ENCODE measurements at places on chromosomes 6 and 20.

- peak overlapping the region; percentile 97 for H3K27ac ChIP-seq
- H3K4me3 ChIP-seq: peak overlapping the region; percentile 44
- H3K27me3 ChIP-seq: no peaks in the 10 kb centered on the region
- peak; percentile 99 for DNase-seq
- H3K36me3 ChIP-seq: no peaks in the 10 kb centered on the region
- peaks cover 56% of the 10 kb centered on the region for H3K4me1 ChIP-seq
These were observed 18.0 kb downstream of the ATP9A start for GRCh38 chr20:51750037-51750769.

DNA sequence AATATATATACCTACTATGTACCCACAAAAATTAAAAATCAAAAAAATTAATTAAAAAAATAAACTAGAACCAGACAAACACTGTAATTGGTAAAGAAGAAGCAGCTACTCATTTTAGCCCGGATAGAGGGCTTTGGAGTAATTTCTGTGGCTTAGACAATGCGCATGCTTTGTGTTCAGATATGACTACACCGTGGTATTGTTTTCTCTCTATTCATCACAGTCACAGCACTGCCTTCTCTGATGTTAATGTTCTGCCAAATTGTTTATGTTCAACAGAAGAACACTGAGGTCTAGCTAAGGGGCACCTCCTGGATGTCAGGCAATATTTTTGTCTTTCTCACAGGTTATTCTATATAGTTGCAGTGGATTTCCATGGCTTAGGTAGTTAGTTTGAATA, 77.5 kb upstream of the GJE1 start:
- no peak overlapping the region for H3K4me3 ChIP-seq
- H3K27ac ChIP-seq: no peak overlapping the region
- no peak for DNase-seq
- H3K36me3 ChIP-seq: no peaks in the 10 kb centered on the region

DNA sequence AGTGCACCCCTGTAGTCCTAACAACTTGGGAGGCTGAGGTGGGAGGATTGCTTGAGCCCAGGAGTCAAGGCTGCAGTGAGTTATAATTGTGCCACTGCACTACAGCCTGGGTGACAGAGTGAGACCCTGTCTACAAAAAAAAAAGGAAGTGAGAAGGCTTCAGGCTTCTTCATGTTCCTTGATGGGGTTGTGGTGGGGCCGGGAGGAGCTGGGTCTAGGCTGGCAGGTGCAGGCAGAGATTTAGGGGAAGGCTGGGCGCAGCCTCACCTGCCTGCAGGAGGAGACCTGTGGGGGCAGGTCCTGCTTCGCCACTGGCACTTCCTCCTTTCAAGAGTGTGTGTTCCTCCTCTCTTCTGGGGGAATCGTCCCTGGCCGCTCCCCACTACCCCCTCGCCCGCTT, 63.9 kb downstream of the CHMP4B start:
- no peaks in the 10 kb centered on the region for H3K36me3 ChIP-seq
- H3K27ac ChIP-seq: no peak overlapping the region
- no peak overlapping the region for H3K4me3 ChIP-seq
- H3K4me1 ChIP-seq: no peaks in the 10 kb centered on the region
- no peak for DNase-seq

- H3K27ac ChIP-seq: no peak overlapping the region
- DNase-seq: no peak
- H3K4me1 ChIP-seq: no peaks in the 10 kb centered on the region
- no peaks in the 10 kb centered on the region for H3K36me3 ChIP-seq
- H3K27me3 ChIP-seq: no peaks in the 10 kb centered on the region
- H3K4me3 ChIP-seq: no peak overlapping the region
These were observed 1099.6 kb upstream of the GJE1 start for GRCh38 chr6:141033101-141033500.

GRCh38 chr20:37053230-37053950, 42.4 kb downstream of the RBL1 start:
- no peaks in the 10 kb centered on the region for H3K27me3 ChIP-seq
- H3K27ac ChIP-seq: no peak overlapping the region
- H3K4me1 ChIP-seq: no peaks in the 10 kb centered on the region
- no peaks in the 10 kb centered on the region for H3K36me3 ChIP-seq

GRCh38 chr6:93886416-93886815, 467.1 kb upstream of the EPHA7 start:
- no peaks in the 10 kb centered on the region for H3K36me3 ChIP-seq
- no peaks in the 10 kb centered on the region for H3K27me3 ChIP-seq

GRCh38 chr6:36820700-36821580, 18.3 kb downstream of the CPNE5 start:
- H3K36me3 ChIP-seq: no peaks in the 10 kb centered on the region
- DNase-seq: peak; percentile 47
- no peak overlapping the region for H3K27ac ChIP-seq
- 0 out of 2 replicates have a peak, but pooled peaks cover 7% of the 10 kb centered on the region for H3K4me1 ChIP-seq

- no peaks in the 10 kb centered on the region for H3K36me3 ChIP-seq
- DNase-seq: peak; percentile 48
- H3K27ac ChIP-seq: peak overlapping the region; percentile 58
- H3K4me1 ChIP-seq: peaks cover 35% of the 10 kb centered on the region
These were observed 22.7 kb downstream of the TFEB start for GRCh38 chr6:41712651-41713103.

- H3K4me1 ChIP-seq: no peaks in the 10 kb centered on the region
- no peak overlapping the region for H3K27ac ChIP-seq
- H3K4me3 ChIP-seq: no peak overlapping the region
- H3K36me3 ChIP-seq: no peaks in the 10 kb centered on the region
- peaks cover 81% of the 10 kb centered on the region for H3K27me3 ChIP-seq
- DNase-seq: no peak
These were observed 207.8 kb downstream of the TTLL2 start for GRCh38 chr6:167532410-167533288.

GRCh38 chr20:4978050-4978918, 23.0 kb downstream of the SLC23A2 start:
- no peak for DNase-seq
- H3K27me3 ChIP-seq: no peaks in the 10 kb centered on the region
- H3K27ac ChIP-seq: no peak overlapping the region
- no peaks in the 10 kb centered on the region for H3K36me3 ChIP-seq

DNA sequence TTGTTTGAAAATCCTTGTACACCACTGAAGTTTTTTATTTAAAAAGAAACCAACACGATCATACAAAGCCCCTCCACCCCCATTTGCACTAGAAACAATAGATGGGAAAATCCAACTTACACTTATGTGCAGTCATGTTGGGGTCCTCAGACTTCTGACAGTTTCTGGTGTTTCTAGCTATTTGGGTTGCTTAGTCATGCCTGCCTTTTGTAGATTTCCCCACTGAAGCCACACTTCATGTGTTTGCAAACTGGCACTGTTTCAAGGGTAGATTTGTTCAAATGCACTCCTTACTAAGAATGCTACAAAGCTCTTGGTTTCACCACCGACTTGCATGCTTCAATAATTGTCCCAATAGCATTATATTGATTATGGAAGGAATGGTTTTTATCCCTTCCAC, 1.5 kb downstream of the SH3BGRL2 start:
- no peaks in the 10 kb centered on the region for H3K36me3 ChIP-seq
- no peaks in the 10 kb centered on the region for H3K27me3 ChIP-seq
- DNase-seq: no peak
- H3K4me1 ChIP-seq: peaks cover 31% of the 10 kb centered on the region
- H3K27ac ChIP-seq: no peak overlapping the region

DNA sequence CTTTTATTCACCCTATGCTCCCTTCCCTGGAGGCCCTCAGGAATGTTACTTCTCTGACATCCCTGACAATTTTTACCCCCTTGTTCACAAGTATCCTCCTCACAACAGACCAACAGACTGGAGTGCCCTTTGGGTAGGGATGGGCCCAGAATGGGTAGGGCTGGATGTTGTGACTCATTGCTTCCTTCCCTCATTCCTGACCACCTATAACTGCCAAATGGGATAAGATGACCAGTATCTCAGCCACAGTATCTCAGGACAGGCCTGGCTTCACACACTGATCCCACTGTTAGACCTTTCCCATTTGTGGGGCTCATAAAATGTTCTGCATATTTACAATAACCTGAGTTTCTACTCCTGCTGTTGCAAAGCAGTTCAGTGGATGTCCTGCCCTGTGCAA, 223.0 kb upstream of the LRFN2 start:
- 0 out of 2 replicates have a peak, but pooled peaks cover 6% of the 10 kb centered on the region for H3K27me3 ChIP-seq
- H3K4me1 ChIP-seq: no peaks in the 10 kb centered on the region
- H3K4me3 ChIP-seq: no peak overlapping the region
- DNase-seq: no peak
- no peaks in the 10 kb centered on the region for H3K36me3 ChIP-seq
- H3K27ac ChIP-seq: no peak overlapping the region

GRCh38 chr6:142675517-142675916, 269.5 kb downstream of the HIVEP2 start:
- no peaks in the 10 kb centered on the region for H3K27me3 ChIP-seq
- H3K27ac ChIP-seq: no peak overlapping the region
- H3K4me3 ChIP-seq: no peak overlapping the region

DNA sequence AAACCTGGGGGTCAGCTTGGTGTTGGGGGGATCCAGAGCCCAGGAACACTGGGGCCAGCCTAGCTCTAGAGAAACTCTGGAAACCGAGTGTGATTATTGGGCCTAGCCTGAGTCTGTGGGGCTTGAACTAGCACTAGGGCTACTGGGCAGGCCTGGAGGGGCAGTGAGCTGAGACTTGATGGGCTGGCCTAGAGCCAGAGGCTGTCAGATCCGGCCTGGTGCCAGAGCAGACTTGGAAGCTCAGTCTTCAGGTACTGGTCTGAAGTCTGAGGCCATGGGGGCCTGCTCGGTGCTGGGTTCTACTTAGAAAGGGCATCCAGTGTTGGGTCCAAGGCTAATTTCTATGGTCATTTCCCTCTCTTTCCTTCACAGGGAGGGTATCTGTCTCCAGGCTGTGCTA, 2.7 kb downstream of the DEFB112 start:
- no peak overlapping the region for H3K27ac ChIP-seq
- no peaks in the 10 kb centered on the region for H3K36me3 ChIP-seq
- H3K4me1 ChIP-seq: no peaks in the 10 kb centered on the region
- DNase-seq: no peak
- no peak overlapping the region for H3K4me3 ChIP-seq

GRCh38 chr20:58470336-58471192, 44.6 kb downstream of the APCDD1L start:
- H3K27ac ChIP-seq: no peak overlapping the region
- H3K4me3 ChIP-seq: no peak overlapping the region
- H3K4me1 ChIP-seq: no peaks in the 10 kb centered on the region
- DNase-seq: no peak
- H3K27me3 ChIP-seq: no peaks in the 10 kb centered on the region

DNA sequence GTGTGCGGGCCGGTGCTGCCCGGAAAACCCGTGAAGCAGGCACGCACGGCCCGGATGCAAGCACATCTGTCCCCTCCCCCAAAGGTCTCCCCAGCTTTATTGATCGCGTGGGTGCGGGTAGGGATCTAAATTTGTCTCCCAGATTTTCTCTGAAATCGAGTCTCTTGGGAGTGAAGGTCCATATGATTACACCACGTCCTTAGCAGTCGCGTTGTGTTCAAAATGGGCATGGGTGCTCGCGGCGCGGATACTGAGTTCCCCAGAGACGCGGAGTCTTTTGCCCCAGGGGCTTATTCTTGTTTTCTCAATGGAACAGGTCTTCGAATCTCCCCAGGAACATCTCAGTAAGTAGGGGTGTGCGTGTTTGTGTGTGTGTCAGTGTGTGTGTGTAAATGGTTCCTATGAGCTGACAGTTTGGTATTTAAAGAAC, 2.8 kb upstream of the ZNF292 start:
- DNase-seq: no peak
- no peaks in the 10 kb centered on the region for H3K27me3 ChIP-seq
- H3K27ac ChIP-seq: no peak overlapping the region
- no peak overlapping the region for H3K4me3 ChIP-seq

DNA sequence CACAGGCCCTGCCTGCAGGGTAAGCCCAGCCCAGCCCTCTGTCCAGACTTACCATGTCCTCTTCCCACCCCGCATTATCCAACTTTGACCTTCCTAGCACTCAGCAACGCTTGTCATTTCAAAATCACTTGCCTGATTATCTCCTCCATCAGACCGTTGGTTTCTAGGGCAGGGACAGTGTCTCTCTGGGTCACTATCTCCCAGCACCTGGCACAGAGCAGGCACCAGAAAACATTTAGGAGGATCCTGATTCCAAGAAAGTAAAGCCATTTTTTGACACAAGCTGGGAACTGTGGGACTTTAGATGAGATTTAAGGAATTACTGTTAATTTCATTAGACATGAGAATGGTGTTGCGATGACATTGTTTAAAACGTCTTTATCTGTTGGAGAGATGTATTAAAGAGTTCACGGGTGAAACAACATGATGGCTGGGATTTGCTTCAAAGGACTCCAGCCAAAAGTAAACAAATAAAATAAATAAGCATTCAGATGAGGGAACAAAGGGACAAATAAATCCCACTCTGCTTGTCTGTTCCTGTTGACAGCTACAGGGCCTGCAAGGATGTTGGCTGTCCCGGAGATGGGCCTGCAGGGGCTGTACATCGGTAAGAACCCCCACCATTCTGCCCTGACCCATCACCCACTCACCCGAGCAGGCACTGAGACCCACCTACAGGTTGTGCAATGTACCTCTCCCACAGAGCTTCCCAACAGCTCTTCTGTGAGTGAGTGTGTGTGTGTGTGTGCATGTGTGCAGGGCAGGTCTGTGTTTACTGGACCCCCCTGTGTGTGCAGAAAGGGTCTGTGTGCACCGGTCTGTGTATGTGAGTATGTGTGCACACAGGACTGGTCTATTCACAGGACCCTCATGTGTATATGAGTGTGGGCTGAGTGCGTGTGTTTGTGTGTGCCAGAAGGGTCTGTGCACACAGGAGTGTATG, 5.9 kb downstream of the HSPA12B start:
- no peak overlapping the region for H3K4me3 ChIP-seq
- DNase-seq: no peak
- H3K27me3 ChIP-seq: no peaks in the 10 kb centered on the region
- no peaks in the 10 kb centered on the region for H3K4me1 ChIP-seq
- H3K36me3 ChIP-seq: no peaks in the 10 kb centered on the region

GRCh38 chr20:11588875-11589274, 328.8 kb upstream of the BTBD3 start:
- H3K4me1 ChIP-seq: no peaks in the 10 kb centered on the region
- no peaks in the 10 kb centered on the region for H3K36me3 ChIP-seq
- no peak for DNase-seq
- H3K27ac ChIP-seq: no peak overlapping the region

GRCh38 chr20:59933296-59933848, at the start of gene SYCP2:
SYCP2 (minus strand) TSS chr20:59933637; CDS start chr20:59922413, 11,224 bp downstream.
- no peak for DNase-seq
- no peak within 1 kb of the TSS for H3K27ac ChIP-seq
- no peaks in the 10 kb centered on the region for H3K27me3 ChIP-seq
- H3K4me1 ChIP-seq: peaks cover 22% of the 10 kb centered on the region

GRCh38 chr6:41190791-41191190, 10.2 kb downstream of the TREML2 start:
- H3K27ac ChIP-seq: no peak overlapping the region
- H3K4me3 ChIP-seq: no peak overlapping the region
- DNase-seq: no peak
- H3K36me3 ChIP-seq: no peaks in the 10 kb centered on the region
- peaks cover 57% of the 10 kb centered on the region for H3K27me3 ChIP-seq
- no peaks in the 10 kb centered on the region for H3K4me1 ChIP-seq
